ENCODE measurements at places on chromosomes 3 and 15.

DNA sequence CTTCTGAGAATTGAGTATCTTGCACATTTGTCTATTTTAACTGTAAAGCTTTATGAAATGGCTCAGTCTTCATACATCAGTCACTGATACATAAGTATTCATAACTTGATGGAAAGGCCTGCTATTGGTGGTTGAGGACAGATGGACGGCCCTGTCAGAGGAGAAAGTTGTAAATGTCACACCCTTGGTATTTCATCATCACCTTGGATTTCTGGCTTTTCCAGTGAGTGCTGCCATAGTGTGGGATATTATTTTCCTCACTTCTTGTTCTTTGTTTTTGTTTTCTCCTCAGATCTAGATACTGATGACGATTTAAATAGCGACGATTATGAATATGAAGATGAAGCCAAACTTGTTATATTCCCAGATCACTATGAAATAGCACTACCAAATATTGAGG lies 47.9 kb downstream of the USP13 start:
- no peak for DNase-seq

- DNase-seq: no peak
Observed at GRCh38 chr15:38038659-38039442, 104.4 kb downstream of the TMCO5A start.

DNA sequence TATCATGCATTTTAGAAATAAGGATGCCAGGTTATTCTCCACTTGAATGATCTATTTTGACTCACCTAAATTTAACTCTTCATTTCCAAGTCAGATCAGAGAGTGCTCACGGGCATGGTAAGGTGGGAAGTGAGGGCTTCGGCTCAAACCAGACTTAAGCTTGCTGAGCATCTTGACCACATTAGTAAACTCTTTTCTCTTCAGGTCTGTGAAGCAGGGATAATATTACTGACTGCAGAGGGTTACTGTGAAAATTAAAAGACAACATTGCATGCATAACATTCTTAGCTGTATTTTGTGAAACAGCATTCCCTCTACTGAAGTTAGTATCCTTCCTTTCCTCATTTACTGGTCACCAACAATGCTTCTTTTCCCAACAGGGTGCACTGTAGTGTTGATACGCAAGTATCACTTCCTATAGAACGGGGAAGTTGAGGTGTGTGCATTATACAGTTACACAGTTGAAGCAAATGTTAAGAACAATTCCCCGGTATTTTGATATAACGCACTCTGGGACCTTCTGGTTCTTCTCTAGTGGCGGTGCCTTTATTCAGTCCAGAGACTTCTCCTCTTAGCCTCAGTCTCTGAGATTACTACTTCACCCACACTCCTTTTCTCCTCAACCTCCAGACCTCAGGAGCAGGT lies 74.1 kb upstream of the MNS1 start:
- no peak for DNase-seq

- DNase-seq: peak; percentile 45
Observed at GRCh38 chr3:187025656-187026316, 95.5 kb downstream of the ST6GAL1 start.

Data from stimulated activated CD4-positive, alpha-beta T cell treated with anti-CD3 and anti-CD28 coated beads, Interleukin-1b, Interleukin-23, amount 100 ng/mL, for 48 hours (primary cell).